Activated naive CD4-positive, alpha-beta T cell (primary cell): ENCODE measurements at places on chromosomes 3 and 15.

GRCh38 chr3:37863949-37864822 lies 2.5 kb downstream of the CTDSPL start:
- DNase-seq: no peak

GRCh38 chr15:52309154-52309548 lies 13.5 kb upstream of the MYO5C start:
- no peak for DNase-seq

GRCh38 chr3:115436767-115437301 lies 186.5 kb upstream of the GAP43 start:
- no peak for DNase-seq

- no peak for DNase-seq
These were observed 554.7 kb upstream of the KCNMB2 start for GRCh38 chr3:177981576-177981975.

GRCh38 chr15:63587527-63587926 lies 9.7 kb upstream of the FBXL22 start:
- no peak for DNase-seq

DNA sequence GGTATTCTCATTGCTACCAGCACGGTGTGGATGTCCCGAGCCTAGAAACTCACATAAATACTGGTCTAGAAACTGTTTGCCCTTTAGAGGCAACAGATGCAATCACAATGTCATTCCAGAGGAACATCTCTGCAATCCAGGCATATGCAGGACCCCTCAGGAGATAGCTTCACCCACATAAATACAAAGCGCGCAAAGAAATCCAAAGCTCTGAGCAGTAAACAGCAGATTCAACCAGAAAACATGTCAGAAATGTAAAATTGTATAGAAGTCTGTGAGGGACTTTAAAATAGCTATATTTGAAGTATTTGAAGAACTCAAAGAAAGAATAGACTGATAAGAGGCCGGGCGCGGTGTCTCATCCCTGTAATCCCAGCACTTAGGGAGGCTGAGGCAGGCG lies 291.7 kb downstream of the FAM43A start:
- DNase-seq: no peak

DNA sequence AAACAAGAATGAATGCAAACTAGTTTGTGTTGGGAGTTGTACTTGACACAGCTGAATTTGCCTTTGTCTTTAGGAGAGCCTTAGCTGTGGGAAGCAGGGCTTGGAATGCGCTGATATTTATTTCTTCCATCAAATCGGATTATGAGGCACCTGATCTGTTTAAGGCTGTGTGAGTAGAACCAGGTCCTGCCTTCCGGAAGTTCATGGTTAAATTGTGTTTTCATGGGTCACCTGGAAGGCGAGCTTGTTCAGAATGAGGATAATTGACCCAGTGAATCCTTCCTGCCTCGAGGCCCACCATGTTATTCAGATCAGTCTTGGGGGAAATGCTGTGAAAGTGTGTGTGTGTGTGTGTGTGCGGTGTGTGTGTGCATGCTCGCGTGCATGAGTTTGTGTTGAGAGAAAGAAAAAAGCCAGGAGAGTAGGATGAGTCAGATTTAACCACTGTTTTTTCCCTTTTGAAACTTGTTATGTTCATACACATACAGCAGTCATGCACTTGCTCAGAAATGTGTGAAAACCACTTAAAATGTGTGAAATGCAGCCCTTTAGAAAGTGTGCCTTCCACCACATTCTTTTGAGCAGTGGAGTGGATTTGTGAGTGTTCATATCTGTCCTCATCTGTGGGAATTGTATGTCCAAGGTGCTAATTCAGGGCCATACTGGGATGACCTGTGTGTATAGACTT lies 36.7 kb downstream of the SMAD3 start:
- no peak for DNase-seq

- DNase-seq: no peak
These were observed 3.3 kb downstream of the ARL6IP5 start for GRCh38 chr3:69088063-69088462.
